ENCODE measurements at places on chromosomes 5 and 9. TPM values are rescaled to one million over a fixed set of nuclear protein-coding genes. Genes with fewer than 3 reads are reported as not detected.

DNA sequence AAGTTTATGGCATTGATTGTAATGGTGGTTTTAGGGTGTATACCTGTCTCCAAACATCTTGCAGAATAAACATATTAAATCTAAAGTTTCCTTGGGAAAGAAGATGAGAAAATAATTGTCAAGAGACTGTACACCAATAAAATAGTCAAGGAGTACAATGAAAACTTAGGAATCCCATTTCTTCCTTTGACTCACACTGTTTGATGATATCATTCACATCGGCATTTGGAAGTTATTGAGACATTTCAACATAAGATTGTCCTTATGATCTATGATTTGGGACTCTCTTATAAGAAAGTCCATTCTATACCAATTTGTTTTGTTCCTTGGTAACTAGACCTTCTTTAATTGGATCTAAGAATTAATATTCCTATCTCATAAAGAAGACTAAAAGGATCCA lies 482.7 kb downstream of the RAB3C start:
- DNase-seq, result no peak

- no peak for DNase-seq
Observed at GRCh38 chr9:124457079-124457886, 7.0 kb downstream of the ADGRD2 start.

GRCh38 chr5:61167382-61167781 lies 5.1 kb upstream of the SMIM15 start:
- DNase-seq, result no peak

GRCh38 chr5:53334431-53334941 lies 145.9 kb upstream of the FST start:
- DNase-seq, result no peak

- no peak for DNase-seq
Observed at GRCh38 chr9:98091735-98092612, 27.0 kb downstream of the TRIM14 start.

DNA sequence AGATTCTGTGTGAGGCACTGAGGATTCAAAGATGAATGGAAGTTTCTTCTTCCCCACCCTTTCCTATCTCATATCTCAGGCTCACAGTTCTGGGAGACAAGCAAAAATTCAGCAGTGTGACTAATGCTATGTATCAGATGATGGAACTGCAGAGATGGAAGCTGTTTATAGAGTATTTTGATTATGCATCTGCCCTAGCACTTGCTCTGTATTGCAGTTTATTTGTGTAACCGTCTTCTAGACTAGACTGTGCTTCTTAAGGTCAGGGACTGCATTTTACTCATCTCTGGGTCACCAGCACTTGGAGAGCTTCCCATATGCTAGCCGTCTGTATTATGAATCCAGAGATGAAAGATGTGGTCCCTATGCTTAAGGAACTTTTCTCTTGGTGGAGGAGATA lies 12.6 kb downstream of the CAVIN4 start:
- no peak for DNase-seq

DNA sequence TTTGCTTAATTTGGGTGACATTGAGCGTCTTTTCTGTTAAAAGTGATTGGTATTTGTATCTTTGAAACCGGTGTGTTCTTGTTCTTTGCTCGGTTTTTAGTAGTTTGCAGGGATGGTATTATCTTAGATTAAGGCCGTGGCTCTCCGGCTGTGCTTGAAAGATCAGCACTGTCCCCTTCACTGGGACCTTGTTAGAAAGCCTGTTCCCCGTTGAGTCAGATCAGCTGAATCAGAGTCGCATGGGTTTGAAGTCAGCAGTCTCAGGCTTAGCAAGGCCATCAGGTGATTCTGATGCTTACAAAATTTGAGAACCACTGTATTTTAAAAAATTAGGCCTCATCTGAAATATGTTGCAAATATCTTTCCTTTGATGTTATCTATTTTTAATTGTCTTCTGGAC lies 5.0 kb downstream of the DIRAS2 start:
- DNase-seq, result no peak

FOXD4L4 gene
- not detected for total RNA-seq

ROR2 gene
- total RNA-seq, result 3.1 TPM

GRCh38 chr5:17255471-17256021 lies 38.1 kb downstream of the BASP1 start:
- no peak for DNase-seq

- DNase-seq, result no peak
Observed at GRCh38 chr5:61253547-61253946, 78.5 kb upstream of the ZSWIM6 start.
